ENCODE measurements at places on chromosomes 7 and 10.

- no peak for DNase-seq
These were observed 222.2 kb upstream of the PODXL start for GRCh38 chr7:131778601-131779000.

GRCh38 chr7:100914879-100915447 is 19.3 kb upstream of the ACHE start:
- DNase-seq, result no peak

- no peak for DNase-seq
These were observed 89.6 kb downstream of the PRKAG2 start for GRCh38 chr7:151787348-151787747.

DNA sequence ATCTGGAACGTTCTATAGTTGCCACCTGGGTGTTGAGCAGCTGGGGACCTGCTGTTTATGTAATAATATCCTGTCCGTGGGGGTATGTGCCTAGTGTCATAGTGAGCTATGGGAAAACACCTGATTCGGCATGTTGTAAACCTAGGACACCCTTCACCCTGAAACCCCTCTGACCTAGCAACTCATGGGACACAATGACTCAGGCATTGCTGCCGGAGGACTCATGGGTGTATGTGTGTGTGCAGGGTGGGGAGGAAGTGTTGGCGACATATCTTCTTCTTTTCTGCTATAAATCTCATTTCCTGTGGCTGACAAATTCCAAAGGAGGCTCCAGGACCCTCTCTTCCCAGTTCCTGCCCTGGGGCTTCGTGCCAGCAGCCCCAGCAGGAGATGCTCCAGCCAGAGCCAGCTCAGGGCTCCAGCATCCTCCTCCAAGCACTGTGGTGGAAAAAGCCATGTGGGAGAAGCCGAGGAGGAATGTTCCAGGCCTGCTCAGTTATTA is 77.0 kb upstream of the PODXL start:
- no peak for DNase-seq

GRCh38 chr10:299969-300368 is 164.7 kb downstream of the ZMYND11 start:
- no peak for DNase-seq

- DNase-seq, result no peak
These were observed 151.8 kb upstream of the RHEB start for GRCh38 chr7:151671514-151671913.

- no peak for DNase-seq
These were observed 20.3 kb upstream of the TIAL1 start for GRCh38 chr10:119616882-119617570.

Measured in CD4-positive, alpha-beta T cell treated with Interleukin-21 for 1 hour (primary cell).